Amygdala (tissue), 56 donors: ENCODE measurements at places on chromosomes 4 and X.

DNA sequence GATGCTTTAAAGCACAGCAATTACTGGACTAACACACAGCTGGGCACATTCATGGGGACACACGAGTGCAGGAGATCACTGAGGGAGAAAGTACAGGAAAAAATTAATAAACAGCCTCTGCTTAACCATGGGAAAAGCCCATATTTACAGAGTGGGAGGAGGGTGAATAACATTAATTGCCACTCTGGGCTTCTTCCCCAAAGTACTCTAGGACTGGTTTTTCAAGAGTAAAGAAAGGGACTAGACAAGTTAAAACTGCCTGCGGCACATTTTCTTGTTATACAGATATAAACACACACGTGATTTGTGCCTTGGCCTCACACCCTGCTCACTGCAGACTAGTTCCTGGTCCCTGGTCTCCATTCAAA lies 179.7 kb upstream of the TET2 start:
- no peak for DNase-seq

DNA sequence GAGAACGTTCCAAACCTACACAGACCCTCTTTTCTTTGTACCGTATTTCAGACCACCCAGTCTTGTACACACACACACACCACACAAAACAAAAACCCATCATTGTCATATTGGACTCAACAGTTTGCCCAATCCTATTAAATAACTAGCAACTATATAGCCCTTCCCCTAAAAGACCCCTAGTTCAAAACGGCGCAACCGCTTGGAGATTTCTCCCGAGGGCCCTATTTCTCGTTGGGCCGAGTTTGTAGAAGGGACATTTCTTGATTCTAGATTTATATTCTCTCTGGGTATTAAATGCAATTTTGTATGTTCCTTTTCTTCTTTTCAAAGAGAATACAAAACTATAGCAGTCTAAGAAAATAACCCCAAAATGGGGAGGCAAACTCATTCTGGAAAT lies 547 bp upstream of the PDGFRA start:
- DNase-seq = no peak

GRCh38 chrX:132591719-132592275 lies 103.0 kb upstream of the MBNL3 start:
- no peak for DNase-seq

GRCh38 chr4:145217349-145217748 lies 37.0 kb upstream of the OTUD4 start:
- no peak for DNase-seq

- DNase-seq = no peak
These were observed 443.9 kb downstream of the INPP4B start for GRCh38 chr4:142402156-142402555.

GRCh38 chrX:54808109-54808604 lies 612 bp downstream of the MAGED2 start:
- peak; percentile 24 for DNase-seq

DNA sequence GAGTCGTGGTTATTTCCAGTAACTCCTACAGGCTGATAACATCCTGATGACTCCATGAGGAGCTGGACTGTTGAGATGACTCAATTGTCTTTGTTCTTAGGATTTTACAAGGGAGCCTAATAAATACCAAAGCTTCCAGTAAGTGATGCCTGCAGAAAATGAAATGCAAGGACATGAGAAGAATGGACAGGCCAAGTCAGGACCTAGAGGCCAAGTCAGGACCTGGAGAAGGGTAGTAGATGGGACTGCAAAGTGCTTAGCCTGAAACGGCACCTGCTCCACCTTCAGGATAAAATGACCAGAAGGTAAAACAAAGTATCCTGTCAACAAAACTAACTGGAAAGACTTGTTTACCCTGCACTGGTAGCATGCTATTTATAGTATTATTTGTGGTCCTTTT lies 6.4 kb upstream of the SLC10A6 start:
- no peak for DNase-seq

DNA sequence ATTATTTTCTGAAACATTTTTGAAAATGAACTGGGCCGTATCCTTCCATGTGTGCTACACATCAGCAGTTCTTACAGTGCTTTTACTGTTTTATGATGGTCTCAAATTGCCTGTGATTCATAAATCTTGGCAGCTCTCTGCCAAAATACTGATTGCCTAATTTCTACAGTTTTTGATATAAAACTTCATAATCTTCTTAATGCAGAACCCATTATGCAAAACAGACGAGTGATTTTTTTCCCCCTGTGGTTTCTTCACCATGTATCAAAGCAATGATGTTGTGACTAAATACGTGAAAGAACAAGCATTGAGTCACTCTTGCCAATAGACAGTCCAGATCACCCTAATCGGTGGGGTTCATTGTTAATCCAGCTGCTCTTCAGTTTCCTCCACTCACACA lies 156.4 kb upstream of the WDR1 start:
- DNase-seq = no peak

DNA sequence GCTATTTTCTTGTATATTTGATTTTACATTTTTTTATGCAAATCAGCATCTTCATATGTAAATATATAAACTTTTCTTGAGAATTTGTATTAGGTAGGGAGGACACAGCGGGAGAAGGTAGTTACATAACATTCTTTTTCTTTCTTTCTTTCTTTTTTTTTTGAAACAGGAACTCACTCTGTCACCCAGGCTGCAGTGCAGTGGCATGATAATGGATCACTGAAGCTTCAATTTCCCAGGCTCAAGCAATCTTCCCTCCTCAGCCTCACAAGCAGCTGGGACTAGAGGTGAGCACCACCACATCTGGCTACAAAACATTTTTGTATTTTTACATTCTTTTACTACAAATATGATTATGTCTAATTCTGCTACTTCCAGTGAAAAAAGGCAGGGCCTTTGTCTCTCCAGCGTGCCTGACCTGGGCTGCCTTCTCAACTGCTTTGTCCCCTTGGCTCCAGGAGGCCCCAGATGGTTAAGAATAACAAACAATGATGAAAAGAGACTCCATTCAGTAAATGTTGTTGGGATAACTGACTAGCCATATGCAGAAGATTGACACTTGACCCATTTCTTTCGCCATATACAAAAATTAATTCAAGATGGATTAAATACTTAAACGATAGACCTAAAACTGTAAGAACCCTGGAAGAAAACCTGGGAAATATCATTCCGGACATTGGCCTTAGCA lies 46.5 kb upstream of the FAT4 start:
- DNase-seq = no peak

GRCh38 chr4:10521424-10521823 lies 64.2 kb upstream of the ZNF518B start:
- no peak for DNase-seq

DNA sequence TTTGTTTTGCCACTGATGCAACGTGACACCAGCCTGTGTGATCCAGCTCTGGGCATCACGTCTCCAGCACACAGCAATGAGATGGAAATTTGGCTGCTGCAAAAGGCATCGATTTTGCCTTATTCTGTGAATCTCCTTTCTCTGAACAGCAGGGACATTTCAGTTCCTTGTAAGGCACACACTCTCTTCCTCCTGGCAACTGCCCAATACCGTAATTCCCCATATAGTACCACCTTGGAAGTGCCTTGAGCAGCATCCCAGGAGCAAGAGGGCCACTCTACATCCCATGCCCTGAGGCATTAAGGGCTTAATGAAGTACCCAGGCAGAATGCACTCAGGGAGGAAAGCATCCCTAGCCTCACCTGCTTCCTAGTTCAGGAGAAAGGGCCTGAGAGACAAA lies 10.5 kb upstream of the MAMLD1 start:
- DNase-seq = no peak

- DNase-seq = no peak
These were observed 47.5 kb downstream of the CPZ start for GRCh38 chr4:8639777-8640720.

DNA sequence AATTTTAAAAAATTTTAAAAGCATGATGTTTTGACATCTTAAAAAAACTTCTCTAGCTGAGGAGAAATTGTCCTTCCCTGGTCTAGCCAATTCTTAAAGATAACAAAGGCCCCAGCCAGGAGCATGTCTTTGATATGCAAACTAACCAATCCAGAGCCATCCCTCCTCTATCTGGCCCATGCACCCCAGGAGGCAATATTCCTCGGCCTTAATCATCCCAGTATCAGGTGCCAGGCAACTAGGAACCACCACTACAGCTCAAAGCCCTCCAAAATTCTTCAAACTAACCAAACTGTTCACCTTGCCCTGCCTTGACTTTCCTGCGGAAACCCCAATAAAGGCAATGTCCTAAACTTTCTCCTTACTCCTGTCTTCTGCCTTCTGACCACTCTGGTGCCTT lies 97.8 kb upstream of the USP9X start:
- no peak for DNase-seq

DNA sequence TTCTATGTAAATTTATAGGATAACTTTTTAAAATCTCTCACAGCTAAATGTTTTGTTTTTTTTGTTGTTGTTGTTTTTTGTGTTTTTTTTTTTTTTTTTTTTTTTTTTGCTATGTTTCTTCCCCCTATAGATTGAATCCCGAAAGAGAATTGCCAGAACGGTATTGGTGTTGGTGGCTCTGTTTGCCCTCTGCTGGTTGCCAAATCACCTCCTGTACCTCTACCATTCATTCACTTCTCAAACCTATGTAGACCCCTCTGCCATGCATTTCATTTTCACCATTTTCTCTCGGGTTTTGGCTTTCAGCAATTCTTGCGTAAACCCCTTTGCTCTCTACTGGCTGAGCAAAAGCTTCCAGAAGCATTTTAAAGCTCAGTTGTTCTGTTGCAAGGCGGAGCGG lies 4.1 kb downstream of the BRS3 start:
- no peak for DNase-seq

- no peak for DNase-seq
These were observed 51.4 kb downstream of the OTC start for GRCh38 chrX:38403834-38404233.

GRCh38 chr4:117383468-117383867 lies 298.1 kb upstream of the TRAM1L1 start:
- DNase-seq = no peak

DNA sequence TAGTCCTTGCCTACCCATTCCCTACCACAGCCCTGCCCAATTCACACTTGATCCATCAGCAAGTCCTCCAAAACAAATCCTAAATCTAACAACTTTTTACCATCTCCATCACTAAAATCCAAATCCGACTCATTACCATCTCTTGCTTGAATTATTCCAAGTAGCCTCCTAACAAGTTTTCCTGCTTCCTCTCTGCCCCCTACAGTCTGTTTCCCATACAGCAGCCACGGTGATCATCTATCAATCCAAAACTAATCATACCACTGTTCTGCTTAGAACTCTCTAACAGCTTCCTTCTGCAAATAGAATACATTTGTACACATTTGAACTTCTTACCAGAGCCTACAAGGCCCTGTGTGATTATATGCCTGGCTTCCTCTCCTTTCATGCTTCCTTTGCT lies 133.0 kb downstream of the SHROOM4 start:
- no peak for DNase-seq

DNA sequence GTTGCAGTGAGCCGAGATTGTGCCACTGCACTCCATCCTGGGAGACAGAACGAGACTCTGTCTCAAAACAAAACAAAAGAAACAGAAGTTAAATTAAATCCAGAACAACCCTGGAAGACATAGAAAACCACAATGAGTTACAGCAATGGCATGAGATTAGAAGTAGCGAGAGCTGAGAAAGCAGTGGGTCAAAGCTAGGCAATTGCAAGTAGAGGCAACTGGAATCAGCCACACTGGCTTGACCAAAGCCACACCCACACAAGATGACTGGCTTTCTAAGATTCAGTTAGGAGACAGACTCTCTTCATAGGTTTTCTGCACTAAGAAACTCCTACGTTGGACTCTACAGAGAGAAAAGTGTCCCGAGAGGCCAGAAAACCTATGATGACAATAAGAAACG lies 443.0 kb downstream of the GPM6A start:
- DNase-seq = no peak

DNA sequence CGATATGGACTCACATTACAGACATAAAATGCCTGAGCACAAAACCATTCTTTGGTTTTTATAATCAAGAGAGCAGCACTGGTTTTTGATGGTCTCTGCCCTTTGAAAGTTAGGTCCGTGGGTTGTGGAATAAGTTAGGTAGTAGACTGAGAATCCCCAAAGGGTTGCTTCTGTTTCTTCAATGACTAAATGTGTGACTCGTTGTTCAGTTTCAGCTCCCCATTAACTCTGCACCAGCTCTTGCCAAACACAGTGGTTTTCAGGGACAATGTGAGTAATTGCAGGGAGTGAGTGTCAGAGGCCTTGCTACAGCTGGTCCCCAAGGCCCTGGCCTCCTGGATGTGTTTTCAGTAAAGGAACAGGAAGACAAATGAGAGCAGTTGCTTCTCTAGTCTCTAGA lies 24.8 kb downstream of the SMIM20 start:
- DNase-seq = no peak

DNA sequence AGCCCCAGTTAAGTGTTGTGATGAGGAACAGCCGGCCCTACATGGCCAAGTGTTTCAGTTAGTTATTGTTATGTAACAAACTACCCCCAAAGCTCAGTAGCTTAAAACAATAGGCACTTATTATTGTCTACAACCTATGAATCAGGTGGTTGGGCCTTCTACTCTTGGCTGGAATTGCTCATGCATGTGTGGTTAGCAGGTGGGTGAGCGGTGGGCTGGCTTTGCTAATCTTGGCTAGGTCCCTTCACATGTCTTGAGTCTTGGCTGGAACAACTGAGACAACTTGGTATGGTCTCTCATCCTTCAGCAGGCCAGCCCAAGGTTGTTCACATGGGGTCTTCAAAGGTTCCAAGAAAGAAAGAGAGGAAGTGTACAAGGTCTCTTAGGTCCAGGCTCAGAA lies 54.5 kb upstream of the CHRNA9 start:
- no peak for DNase-seq

DNA sequence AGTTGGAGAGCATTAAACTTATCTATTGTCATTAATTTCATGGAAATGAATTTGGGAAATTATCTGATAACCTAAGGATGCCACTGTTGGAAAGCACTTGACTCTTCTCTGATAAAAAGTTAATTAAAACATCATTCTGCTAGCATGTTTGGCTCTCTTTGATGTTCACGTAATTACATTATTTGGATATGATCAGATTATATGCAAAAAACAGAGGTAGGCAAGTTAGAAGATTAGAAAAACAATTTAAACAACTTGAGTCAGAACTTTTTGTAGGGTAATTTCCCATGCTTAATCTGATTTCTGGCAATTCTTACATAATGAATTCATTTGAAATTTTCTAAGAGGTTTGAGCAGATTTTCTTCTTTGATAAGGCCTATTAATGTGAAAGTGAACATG lies 882.9 kb downstream of the TRAM1L1 start:
- no peak for DNase-seq

GRCh38 chr4:83011689-83012199 lies 1.1 kb upstream of the LIN54 start:
- DNase-seq = no peak

DNA sequence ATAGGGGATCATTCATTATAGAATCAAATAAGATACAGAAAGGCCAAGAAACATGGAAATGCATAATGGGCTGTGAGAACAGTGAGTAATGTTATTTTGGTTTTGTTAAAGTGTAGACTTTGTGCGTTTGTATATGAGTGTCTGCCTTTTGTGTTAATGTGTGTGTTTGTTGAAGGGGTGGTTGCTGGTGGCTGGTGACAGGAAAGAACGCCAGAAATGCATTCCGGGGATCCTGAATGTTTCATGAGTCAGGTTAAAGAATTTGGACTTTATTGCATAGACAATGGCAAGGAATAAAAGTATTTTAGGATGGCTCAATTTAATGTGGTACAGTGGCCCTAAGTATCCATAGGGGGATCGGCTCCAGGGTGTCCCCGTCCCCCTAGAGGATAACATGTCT lies 1228.9 kb downstream of the PCDH7 start:
- DNase-seq = no peak

GRCh38 chr4:26741491-26741871 lies 119.2 kb upstream of the STIM2 start:
- no peak for DNase-seq
